Osteocyte (in vitro differentiated cells): ENCODE measurements at places on chromosomes 1 and 21. TPM values are rescaled to one million over a fixed set of nuclear protein-coding genes. Genes with fewer than 3 reads are reported as not detected.

DIRAS3 gene
- 1.4 and 1.7 TPM in 2 replicates for total RNA-seq

MR1 gene
- 3.7 and 4.3 TPM in 2 replicates for total RNA-seq

HSPB7 gene
- total RNA-seq: 3.4 and 4.2 TPM in 2 replicates

TMOD4 gene
- total RNA-seq: 2.8 TPM in 1 of 2 replicates, not detected in the other

PROK1 gene
- total RNA-seq: not detected in 2 replicates

CYYR1 gene
- total RNA-seq: 4.7 and 6.5 TPM in 2 replicates

MEGF6 gene
- total RNA-seq: 255 and 262 TPM in 2 replicates

CFAP74 gene
- total RNA-seq: not detected in 2 replicates

MTARC1 gene
- total RNA-seq: 1.8 and 2.1 TPM in 2 replicates

DNA sequence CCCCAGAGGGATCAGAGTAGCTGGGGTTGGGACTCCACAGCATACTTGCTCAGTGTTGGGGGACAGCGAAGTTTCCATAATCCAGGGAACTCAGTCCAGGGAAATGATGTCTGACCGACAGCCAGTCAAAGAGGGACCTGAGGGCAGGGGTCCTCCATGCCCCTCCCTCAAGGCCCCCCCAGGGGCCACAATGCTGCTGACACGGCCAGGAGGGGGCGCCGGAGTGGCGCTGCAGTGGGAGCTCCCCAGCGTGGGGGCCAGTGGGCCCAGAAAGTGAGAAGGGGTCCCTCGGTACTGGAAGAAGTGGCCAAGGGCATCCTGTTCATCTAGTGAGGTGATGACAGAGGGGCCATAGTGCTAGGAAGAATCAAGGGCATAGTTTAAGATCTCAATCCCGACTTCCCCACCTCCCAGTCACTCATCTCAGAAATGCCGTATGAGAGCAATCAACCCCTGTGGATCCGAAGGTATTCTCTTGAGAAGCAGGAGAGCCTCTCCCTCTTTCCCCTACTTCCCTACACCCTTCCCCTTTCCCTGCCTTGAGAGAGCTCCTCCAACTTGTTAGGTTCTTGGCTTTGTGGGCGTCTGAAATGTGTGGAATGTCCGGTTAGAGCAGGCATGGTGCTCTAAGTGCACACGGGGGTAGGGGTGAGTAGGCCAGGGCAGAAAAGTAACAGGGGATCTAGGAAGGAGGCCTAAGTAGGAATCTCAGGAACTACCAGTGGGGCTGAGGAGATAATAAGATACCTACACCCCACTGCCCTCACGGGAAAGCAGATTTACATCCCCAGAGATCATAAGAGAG is 4.1 kb downstream of the NUDT17 start:
- no peak for DNase-seq

- DNase-seq: no peak
These were observed 56.2 kb upstream of the ENAH start for GRCh38 chr1:225709101-225709500.

DNA sequence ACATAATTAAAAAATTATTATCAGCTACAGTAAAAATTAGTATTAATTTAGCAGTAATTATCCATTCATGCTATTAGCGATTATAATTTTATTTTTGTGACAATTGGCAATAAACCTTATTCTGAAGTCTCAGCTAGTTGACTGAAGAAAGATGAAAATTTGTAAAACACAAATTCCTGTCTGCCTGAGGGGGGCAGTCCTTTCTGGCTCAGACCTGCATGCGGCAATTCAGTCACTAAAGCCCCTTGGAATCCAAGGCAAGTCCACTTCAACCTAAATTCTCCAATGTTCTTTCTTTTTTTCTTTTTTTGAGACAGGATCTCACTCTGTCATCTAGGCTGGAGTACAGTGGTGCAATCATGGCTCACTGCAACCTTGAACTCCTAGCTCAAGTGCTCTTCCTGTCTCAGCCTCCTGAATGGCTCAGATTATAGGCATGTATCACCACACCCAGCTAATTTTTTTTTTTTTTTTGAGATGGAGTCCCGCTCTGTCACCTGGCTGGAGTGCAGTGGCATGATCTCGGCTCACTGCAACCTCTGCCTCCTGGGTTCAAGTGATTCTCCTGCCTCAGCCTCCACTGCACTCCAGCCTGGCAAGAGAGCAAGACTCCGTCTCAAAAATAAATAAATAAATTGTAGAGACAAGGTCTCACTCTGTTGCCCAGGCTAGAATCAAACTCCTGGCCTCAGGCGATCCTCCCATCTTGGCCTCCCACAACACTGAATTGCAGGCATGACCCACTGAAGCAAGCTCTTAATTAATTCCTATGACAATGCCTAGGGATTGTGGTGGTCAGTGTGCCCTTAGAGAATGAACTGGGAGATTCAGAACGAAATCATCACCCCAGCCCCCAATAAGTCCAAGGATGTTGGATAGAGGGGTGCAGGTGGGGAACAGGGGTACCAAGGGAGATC is 24.2 kb upstream of the ITPKB start:
- no peak for DNase-seq

- DNase-seq: no peak
These were observed 853.4 kb downstream of the NCAM2 start for GRCh38 chr21:21851657-21852056.

DNA sequence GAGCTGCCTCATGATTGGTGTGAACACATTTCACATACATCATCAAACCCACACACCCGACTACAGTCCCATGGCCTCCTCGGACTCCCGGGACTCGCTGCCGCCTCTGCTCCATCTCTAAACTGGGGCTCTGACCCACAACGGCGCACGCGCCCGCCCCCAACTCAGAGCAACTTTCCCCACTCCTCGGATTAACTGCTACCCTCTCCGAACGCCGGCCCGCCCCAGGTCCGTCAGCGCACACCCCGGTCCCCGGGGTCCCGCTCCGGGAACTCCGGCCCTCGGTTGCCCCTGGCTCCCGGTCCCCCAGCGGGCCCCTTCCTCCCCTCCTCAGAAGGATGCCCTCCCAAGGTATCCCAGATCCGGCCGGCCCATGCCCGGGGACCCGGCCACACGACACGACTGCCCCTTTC is 740 bp downstream of the DSTYK start:
- no peak for DNase-seq

DNA sequence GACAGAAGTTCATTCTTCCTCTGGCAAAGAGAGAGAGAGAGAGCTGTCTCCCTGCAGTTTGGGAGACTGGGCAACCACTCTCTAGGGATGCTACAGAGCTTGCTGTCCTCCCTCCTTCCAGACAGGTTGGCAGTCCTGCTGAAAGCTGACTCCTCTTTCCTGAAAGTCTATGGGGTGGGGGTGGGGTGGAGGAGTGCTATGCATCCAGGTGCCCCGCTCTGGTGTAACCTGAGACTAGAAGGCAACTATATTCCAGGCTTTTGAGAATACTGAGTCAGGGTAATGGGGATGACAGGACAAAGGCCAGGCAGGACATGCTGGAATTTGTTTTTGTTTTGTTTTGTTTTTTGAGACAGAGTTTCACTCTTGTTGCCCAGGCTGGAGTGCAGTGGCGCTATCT is 55.4 kb downstream of the OPTC start:
- no peak for DNase-seq

DNA sequence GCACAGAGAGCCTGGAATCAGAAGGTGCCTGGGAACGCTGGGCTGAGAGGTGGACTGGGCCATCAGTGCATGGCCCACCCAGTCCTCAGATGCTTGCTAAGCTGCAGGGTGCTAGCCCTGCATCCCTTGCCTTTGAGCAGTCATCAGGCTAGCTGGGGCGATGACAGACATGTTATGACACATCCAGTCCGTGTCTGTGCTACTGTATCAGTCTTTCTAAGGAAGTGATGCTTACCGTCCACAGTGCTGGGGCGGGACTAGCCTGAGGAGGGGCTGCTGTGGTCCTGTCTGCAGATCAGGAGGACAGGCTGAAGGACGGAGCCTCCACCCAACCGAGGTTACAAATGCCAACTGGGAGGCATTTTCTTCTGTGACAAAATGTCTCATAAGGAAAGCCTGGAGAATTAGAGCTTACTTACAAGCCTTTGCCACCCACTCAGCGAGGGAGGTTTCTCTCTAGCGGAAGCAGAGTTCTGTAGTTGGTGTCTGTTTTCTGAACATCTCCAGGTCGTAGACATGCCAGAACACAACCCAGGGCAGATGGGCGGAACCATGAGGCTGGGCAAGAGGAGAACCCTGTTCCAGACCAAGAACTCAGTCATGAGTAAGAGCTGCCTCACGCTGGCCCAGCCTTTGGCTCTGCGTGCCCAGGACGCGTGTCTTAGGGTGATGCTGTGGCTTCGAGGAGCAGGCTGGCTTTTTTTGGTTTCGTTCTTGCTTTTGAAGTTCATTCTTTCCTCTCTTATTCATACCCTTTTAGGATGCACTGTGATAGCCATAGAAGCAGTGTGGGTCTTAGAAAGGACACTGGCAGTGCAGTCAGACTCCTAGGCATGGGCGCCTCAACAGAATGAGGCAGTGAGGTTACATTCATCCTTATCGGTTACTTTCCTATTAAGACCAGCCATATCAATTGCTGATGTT is 14.3 kb downstream of the SLFNL1 start:
- DNase-seq: no peak

DNA sequence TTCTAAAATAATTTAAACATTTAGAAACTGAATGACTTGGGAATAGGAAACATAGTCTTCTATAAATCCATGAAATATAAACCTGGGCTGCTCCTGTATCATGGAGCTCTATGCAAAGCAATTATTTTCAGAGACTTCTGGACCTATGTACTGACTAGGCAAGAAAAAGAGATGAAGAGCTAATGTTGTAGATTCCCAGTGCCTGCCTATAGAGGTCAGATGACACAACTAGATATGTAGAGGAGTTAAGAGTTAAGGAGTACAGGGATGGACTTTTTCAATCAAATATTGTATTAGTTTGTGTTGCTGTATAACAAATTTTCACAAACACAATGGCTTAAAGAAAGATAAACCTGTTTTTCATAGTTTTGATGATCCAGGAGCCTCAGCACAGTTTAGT is 1434.5 kb downstream of the KCNT2 start:
- no peak for DNase-seq

- DNase-seq: no peak
These were observed 548.1 kb downstream of the LTN1 start for GRCh38 chr21:28444557-28444956.

DNA sequence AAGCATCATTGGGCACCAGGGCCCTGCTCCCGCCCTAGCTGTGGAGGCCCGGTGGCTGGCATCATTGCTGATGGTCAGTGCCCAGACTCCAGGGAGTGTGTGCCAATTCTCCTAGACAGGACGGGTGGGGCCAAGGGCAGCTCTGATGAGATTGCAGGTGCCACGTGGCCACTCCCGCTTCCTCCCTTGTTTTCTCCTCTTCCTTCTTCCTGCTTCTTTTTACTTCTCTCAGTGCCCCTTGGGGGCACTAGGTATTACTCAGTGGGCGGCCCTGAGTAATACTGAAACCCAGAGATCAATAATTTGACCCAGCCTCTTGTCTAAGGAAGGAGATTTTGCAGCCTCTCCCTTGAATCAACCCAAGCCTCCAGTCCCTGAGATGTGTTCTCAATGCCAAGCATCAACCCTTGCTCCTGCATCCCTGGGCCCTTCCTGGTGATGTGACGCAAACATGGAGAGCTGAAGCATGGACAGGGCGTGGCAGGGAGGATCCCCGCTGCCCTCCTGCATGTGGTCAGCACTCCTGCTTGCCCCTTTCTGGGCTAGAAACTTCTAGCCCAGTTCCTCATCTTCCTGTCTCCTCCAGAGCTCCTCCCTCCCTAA is 32.4 kb downstream of the CDK18 start:
- no peak for DNase-seq

- DNase-seq: no peak
These were observed 233.5 kb downstream of the TRABD2B start for GRCh38 chr1:47763591-47764171.

DNA sequence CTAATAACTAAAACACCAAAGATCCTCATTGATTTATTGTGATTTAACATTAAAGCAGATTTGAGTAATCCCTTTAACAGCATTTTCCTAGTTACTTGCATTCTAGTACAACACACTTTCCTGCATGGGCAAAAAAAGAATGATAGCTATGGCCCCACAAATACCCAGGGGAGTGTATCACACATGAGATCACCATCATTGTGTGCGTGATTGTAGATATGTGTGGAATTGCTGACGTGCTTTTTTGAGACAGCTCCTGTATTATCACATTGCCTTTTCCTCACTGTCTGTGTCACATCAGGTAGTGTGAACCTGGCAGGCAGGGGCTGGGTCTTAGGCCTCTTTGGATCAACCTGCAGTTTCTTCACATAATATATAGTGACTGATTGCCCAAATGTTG is 48.5 kb upstream of the SAMD13 start:
- DNase-seq: no peak

- DNase-seq: no peak
These were observed 271.5 kb upstream of the TMEM51 start for GRCh38 chr1:14881775-14882672.

GRCh38 chr1:175560192-175560591 is 183.2 kb downstream of the TNR start:
- DNase-seq: no peak

- no peak for DNase-seq
These were observed 27.3 kb upstream of the CD84 start for GRCh38 chr1:160606611-160607010.

GRCh38 chr1:228842094-228842775 is 107.0 kb downstream of the RHOU start:
- no peak for DNase-seq

DNA sequence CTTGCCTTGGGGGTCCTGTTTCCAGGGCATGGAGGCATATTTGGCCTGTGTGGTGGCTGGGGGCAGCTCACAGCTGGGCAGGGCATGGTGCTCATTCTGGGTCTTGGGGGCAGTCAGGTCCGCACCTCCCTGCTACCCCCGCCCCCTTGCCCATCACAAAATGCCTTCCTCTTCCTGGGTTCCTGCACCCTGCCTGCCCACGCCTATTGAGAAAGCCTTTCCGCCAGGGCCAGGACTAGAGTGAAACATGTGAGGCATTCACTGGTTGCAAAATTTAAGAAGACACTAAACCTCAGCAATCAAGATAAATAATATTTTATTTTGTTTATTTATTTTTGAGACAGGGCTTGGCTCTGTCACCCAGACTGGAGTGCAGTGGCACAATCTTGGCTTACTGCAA is 19.7 kb downstream of the PTAFR start:
- DNase-seq: no peak

GRCh38 chr1:220338759-220339158 is 66.5 kb upstream of the RAB3GAP2 start:
- no peak for DNase-seq

DNA sequence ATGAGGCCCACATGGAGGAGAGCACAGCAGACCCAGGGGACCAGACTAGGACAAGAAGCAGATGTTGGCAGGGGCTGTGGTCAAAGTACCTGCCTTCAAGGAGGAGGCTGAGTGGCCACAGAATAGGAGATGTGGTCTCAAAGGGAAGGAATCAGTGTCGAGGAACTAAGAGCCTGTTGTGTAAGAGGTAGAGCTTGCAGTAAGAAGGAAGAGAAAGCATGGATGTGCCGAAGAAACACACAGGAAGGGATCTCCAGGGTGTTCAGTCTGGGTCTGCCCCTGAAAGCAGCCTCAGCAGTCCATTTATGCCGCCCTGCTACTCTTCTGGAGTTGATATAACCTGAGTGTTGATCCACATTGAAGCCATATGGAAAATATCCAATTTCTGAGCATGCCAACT is 83.9 kb downstream of the NID1 start:
- DNase-seq: no peak

- DNase-seq: no peak
These were observed 19.5 kb downstream of the HLCS start for GRCh38 chr21:36946949-36947356.

- no peak for DNase-seq
These were observed 216.8 kb downstream of the KAZN start for GRCh38 chr1:14815175-14815877.

GRCh38 chr1:31744165-31744888 is 19.8 kb downstream of the ADGRB2 start:
- DNase-seq: no peak
